ENCODE measurements at places on chromosomes 3 and 15.
A peak's percentile ranks its signal among the peaks of the same experiment; 100 is the strongest.

DNA sequence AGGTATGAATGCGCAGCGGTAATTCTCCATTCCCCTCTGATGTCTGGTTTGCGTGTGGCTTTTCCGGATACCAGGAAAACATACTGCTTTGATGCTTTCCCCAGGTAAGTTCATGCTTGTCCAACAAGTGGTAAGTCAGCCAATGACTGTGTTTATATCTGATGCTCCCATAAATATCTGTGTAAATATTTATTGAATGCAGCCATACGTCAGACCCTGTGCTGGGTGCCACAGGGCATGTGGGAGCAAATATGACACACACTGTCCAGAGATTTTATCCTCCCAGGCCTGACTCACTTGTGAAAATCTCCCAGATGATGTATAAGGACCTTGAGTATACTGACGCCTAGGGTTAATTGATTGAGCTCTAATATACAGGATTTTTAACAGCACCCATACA is 29.6 kb upstream of the CEMIP start:
- no peak for DNase-seq

- DNase-seq, result no peak
Measured at GRCh38 chr3:57116501-57116900, 48.7 kb downstream of the IL17RD start.

- no peak for DNase-seq
Measured at GRCh38 chr3:15513810-15514662, 7.5 kb downstream of the COLQ start.

- no peak for DNase-seq
Measured at GRCh38 chr3:14490831-14491230, 49.3 kb downstream of the GRIP2 start.

DNA sequence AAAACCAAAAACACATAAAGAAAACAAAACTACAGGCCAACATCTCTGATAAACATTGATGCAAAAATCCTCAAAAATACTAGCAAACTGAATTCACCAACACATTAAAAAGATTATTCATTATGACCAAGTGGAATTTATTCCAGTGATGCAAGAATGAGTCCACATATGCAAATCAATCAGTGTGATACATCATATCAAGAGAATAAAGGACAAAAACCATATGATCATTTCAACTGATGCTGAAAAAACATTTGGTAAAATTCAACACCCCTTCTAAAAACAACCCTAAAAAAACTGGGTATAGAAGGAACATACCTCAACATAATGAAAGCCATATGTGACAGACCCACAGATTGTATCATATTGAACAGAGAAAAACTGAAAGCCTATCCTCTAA is 265.6 kb upstream of the DCBLD2 start:
- DNase-seq, result no peak

- peak; percentile 96 for DNase-seq
Measured at GRCh38 chr3:185585859-185586685, at the start of gene SENP2. SENP2 (plus strand) TSS chr3:185586295; CDS start chr3:185586414, 119 bp downstream.

- DNase-seq, result no peak
Measured at GRCh38 chr3:180188512-180189309, 152.0 kb upstream of the PEX5L start.

- DNase-seq, result no peak
Measured at GRCh38 chr3:73637042-73637441, 12.3 kb upstream of the PDZRN3 start.

DNA sequence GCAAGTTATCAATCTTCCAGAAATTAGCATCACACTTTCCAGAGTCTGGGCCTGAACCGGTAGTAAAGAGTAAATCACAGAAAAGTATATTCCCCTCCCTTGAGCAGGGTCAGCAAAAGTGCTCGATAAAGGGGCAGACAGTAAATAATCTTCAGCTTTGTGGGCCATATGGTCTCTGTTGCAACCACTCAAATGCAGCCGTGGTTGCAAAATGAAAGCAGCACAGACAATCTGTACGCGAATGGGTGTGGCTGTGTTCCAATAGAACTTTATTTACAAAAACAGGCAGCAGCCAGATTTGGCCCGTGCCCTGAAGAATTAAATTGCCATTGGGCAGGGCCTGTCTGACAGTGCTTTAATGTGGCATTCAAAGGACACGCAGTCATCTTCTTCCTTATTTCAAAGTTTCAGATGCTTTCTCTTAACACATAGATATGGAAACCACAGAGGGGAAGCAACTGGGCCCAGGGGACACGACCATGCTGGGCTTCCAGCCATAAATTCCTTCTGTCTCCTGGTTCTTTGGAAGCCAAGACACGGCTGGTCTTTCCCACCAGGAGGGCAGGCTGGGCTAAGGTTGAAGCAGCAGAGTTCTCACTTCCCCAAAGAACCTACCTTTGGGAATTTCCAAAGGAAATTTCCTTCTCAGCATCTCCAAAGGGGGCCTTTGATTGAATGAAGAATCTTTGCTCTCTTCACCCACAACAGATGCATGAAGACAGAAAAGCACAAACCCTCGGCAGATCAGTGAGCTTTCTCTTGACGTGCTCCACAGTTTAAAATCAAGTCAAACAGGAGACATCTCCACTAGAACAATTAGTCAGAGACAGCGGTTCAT is 489.8 kb upstream of the PROK2 start:
- peak; percentile 30 for DNase-seq

- no peak for DNase-seq
Measured at GRCh38 chr15:85759376-85759775, 35.3 kb downstream of the KLHL25 start.

DNA sequence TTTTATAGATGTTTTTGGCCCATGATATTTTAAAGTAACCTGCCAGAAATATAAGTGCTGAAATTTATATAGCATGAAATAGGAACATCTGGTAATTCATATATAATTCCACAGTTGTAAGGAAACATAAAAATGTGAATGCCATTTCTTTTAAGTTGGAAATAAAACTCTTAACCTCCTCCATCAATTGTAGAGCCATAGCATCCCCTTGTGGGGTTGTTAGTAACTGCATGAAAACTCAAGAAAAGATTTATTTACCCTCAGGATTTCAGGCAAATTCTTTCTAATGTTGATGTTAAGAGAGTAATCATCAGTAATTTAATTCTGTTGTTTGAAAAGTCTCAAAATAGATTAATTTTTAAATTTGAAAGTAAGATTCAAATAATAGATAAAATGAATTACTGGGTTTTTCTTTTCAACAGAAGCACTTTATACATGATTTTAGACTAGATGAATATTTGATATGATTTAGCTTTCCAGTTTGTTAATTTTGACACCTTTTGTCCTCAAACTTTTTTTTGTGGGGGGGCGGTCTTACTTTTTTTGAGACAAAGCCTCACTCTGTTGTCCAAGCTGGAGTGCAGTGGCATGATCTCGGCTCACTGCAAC is 74.7 kb downstream of the RASA2 start:
- DNase-seq, result peak; percentile 19

- DNase-seq, result no peak
Measured at GRCh38 chr3:40850861-40851260, 326.1 kb downstream of the ZNF621 start.

DNA sequence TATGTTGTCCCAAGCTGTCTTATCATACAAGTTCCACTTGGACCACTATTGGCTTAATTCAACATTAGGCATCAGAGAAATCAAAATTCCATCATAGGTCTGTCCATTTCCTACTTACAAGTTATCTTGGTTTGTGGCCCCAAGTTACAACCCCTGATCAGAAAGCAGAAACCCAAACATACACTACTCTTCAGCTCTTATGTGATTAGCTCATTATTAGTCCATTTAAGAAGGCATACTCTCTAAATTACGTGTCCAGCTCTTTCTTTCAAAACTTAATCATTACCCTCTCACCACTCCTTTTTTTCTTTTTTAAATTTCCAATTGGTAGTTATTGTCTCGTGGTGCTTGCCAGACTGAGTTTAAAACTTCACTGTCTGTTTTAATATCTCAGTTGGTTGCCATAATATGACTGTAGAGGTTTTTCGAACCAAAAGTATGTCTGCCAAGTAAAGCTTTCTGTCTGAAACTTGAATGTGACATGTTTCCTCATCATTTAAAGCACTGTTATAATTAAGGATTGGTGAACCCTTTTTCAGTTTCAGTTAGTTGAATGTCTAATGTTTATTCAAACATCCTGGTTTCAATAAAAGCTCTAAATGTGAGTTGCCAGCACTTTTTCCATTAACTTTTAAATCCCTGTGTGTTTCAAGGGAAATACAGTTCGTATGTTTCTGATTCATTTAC is 150.3 kb downstream of the SAMMSON start:
- no peak for DNase-seq

DNA sequence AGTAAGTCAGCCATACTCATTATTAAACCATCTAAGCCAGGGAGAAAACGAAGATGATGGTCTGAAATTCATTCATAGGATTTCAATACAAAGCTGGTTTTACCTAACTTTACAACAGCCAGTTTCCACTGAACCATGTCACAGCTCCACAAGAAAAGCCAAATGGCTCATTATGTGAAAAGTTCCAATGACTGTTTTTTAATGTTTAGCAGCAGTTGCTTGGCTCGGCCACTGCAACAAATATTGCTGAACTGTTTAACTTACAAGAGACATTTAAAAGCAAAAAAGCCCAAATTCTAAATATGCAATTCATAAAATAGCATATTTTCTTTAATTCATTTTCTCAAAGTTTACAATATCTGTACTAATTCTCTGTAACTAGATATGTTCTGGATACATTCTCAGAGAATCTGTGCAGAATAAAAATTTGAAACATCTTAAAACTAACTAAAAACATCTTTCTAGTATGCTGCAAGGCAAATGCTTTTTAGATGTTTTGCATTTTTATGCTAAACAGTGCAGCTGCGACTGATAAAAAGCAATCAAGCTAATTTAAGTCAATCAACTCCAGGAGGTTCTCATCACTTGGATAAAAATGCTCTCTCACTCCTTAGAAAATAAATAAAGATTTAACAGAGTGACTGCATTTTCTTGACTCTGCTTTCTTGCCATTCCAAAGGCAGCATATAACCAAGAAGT is 356.5 kb downstream of the ERC2 start:
- no peak for DNase-seq

GRCh38 chr3:76615719-76616118 is 424.2 kb upstream of the ROBO2 start:
- no peak for DNase-seq
